ENCODE measurements at places on chromosomes 7 and 10.

DNA sequence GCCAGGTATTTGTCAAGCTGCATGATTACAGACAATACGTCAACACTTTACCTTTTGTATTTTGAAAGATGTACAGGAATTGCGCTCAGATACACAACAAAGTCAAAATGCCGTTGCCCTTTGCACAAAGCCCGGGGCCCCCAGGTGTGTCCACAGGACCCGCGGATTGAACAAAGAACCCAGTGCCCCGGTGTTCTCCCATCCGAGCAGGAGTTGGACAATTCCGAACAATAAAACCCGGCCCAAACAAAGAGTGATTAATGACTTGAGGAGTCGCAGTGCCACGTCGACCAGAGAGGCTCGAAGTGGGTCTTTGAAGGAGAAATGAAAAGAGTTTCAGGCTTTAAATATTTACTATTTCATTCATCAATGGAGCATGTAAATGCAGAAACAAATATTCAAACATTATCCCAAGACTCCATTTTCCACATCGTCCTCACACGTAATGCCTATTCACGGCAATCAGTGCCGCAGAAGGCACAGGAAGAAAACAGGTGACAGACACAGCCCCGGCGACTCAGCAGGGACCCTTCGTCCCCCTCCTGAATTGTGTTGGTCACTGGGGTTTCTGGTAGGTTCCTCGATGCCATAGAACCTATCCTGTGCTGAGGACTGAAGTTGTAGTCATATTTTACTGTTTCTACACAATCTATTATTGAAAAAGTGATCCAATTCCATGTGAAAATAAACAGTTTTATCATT is 70.9 kb upstream of the MGMT start:
- DNase-seq: no peak

- DNase-seq: no peak
Observed at GRCh38 chr7:405489-406211, 114.0 kb downstream of the PDGFA start.

- DNase-seq: no peak
Observed at GRCh38 chr10:126455766-126456405, 67.6 kb upstream of the ADAM12 start.

- no peak for DNase-seq
Observed at GRCh38 chr7:70712942-70713341, 419.0 kb upstream of the GALNT17 start.

DNA sequence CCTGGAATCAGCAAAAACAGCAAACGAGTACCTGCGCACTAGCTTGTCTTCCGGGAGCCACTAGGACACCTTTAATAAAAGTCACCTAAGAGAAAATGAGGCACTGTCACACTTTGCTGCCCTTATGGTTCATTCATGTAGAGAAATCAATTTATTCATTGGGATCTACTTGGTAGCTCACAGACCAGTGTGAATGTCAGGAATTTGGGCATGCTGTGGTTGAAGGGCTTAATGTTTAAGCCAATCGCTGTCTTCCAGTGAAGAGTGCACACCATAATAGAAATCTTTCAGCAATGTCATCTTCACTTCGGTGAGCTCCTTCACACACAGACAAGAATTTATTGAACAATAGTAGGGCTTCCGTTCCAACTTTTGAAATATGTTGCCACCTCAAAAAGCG is 65.1 kb downstream of the MARCHF5 start:
- no peak for DNase-seq

GRCh38 chr10:30842894-30843293 is 188.8 kb downstream of the ZNF438 start:
- no peak for DNase-seq

GRCh38 chr7:128164061-128164954 is 76.8 kb upstream of the LEP start:
- peak; percentile 77 for DNase-seq

GRCh38 chr10:48885376-48885775 is 54.3 kb downstream of the LRRC18 start:
- DNase-seq: no peak

DNA sequence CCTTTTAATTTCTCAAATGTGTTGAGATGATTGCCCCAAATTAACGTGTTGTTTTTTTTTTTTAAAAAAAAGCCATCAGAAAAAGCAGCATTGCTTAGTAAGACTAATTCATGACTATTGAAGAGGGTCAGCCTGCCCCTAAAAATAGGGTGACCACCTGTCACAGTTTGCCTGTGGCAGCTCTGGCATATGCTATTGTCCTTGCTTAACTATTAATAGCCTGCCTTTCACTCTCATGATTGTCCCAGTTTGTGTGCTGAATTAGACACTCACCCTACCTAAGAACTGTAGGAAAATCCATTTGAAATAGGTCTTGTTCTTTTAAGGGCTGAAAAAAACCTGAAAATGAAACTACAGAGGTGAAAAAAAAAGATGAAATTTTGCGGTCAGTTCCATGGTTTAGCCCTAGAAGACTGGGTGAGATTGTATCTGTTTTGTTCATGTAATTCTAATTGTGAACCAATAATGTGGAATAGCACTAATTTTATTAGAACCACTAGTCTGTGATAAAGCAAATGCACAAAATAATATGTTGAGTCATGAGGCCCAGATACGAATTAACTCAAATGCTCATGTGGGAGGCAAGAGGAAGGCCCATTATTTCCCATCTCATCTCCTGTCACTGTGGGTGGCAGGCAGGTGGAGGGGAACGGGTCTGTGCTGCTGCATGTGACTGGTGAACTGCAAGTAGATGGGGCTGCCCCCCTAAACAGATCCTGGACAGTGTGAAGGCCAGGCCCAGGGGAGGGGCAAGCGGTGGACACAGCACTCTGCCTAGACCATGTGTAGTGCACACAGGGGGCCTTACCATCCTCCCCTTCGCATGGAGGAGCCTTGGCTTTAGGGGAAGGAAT is 265.4 kb upstream of the NFE2L3 start:
- no peak for DNase-seq

GRCh38 chr10:49260644-49261296 is 38.2 kb upstream of the C10orf71 start:
- no peak for DNase-seq

GRCh38 chr7:90180011-90180585 is 25.8 kb downstream of the STEAP1 start:
- DNase-seq: no peak

GRCh38 chr7:17500736-17501135 is 202.3 kb downstream of the AHR start:
- DNase-seq: no peak

DNA sequence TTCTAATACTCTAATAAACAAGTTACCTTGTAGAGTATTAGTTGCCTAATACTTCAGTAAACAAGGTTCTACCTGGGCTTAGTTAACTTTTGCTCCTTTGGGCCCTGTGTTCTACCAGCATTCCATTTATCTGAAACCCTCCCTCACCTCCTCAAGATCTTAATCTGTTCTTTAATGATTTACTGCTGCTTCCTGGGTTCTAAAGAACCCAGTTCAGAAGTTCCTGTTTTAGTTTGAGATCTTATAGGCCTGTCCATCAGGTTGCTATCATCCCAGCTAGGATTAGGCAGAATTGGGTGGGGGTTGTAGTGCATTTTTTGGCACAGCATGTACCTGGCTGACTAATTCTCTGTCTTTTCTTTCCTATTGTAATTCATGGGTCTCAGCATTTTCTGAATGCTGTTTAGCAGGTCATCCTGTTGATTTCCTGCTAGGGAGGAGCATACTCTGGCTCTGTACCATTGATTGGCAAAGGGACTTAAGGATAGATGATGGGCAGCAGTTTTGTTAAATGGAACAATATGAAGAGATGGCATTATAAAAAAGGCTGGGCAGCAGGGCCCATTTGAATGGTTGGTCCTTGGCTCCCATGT is 53.7 kb upstream of the TMEM248 start:
- DNase-seq: no peak

DNA sequence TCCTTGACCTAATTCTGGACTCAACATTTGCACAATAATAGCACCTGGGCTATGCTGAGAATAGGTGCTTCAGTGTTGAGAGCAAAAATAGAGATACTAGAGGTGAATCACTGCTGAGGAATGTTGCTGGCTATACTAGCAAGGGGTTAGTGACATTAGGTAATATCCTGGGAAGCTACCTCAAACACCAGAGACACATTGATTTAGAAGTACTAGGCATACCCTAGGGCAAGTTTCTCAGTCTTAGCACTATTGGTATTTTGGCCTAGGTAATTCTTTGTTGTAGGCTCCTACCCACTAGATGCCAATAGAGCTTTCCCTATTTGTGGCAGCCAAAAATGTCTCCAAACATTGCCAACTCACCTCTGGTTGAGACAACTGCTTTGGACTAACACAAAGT is 484.0 kb upstream of the MBL2 start:
- no peak for DNase-seq
